ENCODE measurements at places on chromosomes 3 and 15.

- no peak for DNase-seq
Measured at GRCh38 chr15:101115786-101116680, 135.8 kb downstream of the CHSY1 start.

GRCh38 chr3:192408007-192408646, 319.2 kb downstream of the FGF12 start:
- DNase-seq: no peak

GRCh38 chr3:122496508-122496907, 18.2 kb downstream of the KPNA1 start:
- DNase-seq: no peak

GRCh38 chr3:72397586-72397985, 450.7 kb downstream of the SHQ1 start:
- DNase-seq: no peak

DNA sequence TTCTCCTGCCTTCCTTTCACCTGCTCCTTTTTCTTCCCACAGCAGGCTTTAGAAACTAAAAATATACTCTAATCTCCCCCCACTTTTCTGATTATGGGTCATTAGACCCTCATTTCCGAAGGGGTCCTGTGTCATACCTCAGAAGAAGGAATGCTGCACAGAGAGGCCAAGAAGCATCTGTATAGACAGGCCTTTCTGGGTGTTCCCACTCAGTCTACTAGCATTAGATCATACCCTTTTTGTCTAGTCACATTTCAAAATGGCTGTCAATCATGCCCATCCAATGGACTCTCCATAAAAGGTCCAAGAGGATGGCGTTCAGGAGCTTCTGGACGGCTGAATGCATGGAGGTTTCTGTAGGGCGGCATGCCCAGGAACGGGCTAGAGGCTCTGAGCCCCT, 192.2 kb downstream of the SUCLG2 start:
- DNase-seq: no peak

GRCh38 chr3:52721002-52721729, 15.3 kb downstream of the SPCS1 start:
- DNase-seq: no peak

Measured in stimulated activated CD4-positive, alpha-beta T cell treated with anti-CD3 and anti-CD28 coated beads, Interleukin-2, amount 100 ng/mL, for 24 hours (primary cell).